ENCODE measurements at places on chromosomes 1 and 21. TPM values are rescaled to one million over a fixed set of nuclear protein-coding genes. Genes with fewer than 3 reads are reported as not detected.

DNA sequence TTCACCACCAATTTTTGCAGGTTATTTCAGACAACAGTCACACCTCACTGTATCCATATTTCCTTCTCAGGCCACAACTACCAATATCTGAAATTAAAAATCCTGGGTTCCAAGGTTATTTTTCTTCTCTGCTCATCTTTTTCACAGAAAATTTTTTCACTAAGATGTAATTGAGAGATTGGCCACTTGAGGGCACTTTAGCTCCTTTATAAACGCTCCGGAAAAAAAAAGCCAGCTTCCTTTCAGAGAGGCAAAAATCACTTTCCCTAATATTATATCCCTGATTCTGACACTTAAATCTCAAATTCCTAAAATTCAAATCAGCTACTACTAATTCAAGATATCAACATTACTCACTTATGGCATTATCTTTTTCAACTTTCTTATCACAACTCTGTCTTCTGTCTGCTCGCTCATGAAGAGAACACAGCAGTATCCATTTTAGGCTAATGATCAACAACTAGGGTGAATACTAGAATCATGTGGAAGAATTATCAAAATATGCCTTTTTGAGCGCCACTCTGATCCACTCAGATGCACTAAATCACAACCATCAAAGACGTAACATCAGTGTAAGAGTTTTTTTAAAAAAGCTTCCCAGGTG is 101.4 kb upstream of the RGS1 start:
- H3K4me1 ChIP-seq = peaks cover 14% of the 10 kb centered on the region
- no peak overlapping the region for H3K4me3 ChIP-seq

DNA sequence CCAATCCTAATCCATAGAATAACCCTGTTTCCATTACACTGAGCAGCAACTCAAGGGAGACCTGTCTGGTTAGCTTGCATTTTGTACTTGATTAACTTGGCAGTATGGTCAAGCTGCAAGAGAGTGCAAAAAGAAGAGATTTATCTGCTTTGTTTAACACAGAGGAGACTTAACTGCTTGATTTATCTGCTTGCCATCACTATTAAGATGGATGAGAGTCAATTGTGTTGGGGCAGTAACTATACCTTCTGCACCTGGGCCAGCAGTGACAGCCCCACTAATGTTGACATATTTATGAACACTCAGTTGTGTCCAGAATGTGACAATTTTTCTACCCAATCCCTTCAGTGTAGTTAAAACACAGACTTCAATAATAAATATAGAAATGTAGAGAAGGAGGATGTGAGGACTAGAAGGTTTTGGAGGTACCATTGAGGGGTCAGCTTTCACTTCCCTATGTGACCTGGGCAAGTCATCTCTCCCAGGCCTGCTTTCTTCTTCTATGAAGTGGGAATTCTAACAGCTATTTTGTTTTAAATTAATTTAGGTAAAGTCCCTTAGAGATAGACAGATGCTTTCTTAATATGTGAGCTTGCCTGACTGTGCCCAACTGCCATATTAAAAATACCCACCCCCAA is 159.1 kb upstream of the KCNK2 start:
- no peaks in the 10 kb centered on the region for H3K4me1 ChIP-seq
- DNase-seq = no peak
- no peak overlapping the region for H3K27ac ChIP-seq
- no peaks in the 10 kb centered on the region for H3K36me3 ChIP-seq

DNA sequence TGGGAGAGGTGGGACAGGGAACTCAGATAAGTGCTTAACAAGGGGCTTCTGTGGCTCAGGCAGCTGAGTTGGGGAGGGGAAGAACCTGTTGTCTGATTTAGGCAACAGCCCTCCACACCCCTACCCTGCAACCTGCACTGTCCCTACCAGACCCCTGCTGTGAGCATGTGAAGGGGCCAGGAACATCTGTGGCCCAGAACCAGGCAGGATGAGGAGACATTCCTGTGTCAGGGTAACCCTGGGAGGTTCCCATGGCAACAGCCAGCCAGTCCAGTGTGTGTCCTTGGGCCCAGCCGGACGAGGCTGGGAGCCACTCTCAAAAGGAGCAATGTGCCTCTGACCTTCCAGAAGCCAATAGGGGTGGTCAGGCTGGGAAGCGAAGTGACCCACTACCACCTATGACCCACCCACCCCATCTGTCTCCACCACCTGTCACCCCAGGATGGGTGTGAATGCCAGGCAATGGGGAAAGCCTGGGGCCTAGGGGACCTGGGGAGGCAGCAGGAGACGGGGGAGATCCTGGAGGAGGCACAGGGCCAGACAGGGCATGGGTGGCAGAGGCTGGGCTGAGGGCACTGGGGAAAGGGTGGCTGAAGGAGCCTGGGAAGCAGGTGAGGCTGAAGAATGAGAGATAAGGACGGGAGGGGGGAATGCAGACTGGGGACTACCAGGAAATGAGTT is 5.0 kb upstream of the PMVK start:
- H3K36me3 ChIP-seq = peaks cover 19% of the 10 kb centered on the region
- peaks cover 73% of the 10 kb centered on the region for H3K4me1 ChIP-seq
- peak overlapping the region; percentile 37 for H3K27ac ChIP-seq
- no peak for DNase-seq

DNA sequence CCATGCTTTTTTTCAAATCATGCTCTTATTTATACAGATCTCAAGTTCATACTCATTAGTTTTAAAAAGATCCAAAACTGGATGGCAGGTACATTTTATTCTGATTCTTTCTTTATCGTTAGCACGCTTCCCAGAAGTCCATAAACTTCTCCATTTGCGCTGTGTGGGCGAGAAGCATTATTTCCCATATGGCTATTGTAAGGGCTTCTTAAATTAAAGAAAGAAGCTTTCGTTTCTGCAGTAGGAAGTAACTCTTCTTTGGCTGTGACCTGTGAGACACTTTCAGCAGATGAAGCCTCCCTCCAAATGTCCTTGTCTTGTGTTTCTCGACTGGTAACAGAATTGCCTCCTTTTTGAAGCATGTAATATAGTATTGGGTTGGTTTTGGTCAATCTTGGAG is 100.2 kb downstream of the NRIP1 start:
- no peaks in the 10 kb centered on the region for H3K27me3 ChIP-seq
- H3K36me3 ChIP-seq = peaks cover 22% of the 10 kb centered on the region
- H3K27ac ChIP-seq = no peak overlapping the region
- no peak for DNase-seq
- no peaks in the 10 kb centered on the region for H3K4me1 ChIP-seq

DNA sequence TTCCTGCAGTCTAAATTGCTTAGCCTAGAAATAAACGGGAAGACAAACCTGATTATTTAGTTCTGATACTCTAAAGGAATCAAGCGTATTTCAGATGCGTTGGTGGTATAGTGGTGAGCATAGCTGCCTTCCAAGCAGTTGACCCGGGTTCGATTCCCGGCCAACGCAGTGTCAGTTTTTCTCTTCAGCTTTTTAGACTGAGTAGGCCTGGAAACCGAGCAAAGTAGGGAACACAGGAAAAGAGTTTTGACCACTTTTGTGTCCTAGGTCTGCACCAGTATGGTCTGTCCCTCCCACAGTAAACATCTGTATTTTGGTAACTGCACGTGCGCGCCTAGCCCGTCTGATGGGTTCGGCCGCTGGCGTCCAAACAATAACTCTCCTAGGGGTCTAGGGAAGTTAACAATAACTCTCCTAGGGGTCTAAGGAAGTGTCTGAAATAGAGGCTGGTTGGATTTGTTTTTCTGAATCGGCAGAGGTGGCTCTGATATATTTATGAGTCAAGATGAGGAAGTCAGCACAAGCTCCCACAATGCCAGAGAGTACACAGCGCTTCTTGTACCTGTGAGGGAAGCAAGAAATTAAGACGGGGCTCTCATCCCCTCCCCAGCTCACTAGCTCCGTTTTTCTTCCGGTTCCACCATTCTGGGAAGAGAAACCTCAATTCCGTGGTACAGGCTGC is 15.6 kb upstream of the HJV start:
- peak overlapping the region; percentile 88 for H3K27ac ChIP-seq
- H3K4me1 ChIP-seq = peaks cover 33% of the 10 kb centered on the region
- H3K36me3 ChIP-seq = no peaks in the 10 kb centered on the region
- peak overlapping the region; percentile 67 for H3K4me3 ChIP-seq

GRCh38 chr1:46444466-46444865 is 45.2 kb upstream of the DMBX1 start:
- H3K4me3 ChIP-seq = no peak overlapping the region
- H3K4me1 ChIP-seq = peaks cover 22% of the 10 kb centered on the region
- H3K27me3 ChIP-seq = peaks cover 25% of the 10 kb centered on the region

DNA sequence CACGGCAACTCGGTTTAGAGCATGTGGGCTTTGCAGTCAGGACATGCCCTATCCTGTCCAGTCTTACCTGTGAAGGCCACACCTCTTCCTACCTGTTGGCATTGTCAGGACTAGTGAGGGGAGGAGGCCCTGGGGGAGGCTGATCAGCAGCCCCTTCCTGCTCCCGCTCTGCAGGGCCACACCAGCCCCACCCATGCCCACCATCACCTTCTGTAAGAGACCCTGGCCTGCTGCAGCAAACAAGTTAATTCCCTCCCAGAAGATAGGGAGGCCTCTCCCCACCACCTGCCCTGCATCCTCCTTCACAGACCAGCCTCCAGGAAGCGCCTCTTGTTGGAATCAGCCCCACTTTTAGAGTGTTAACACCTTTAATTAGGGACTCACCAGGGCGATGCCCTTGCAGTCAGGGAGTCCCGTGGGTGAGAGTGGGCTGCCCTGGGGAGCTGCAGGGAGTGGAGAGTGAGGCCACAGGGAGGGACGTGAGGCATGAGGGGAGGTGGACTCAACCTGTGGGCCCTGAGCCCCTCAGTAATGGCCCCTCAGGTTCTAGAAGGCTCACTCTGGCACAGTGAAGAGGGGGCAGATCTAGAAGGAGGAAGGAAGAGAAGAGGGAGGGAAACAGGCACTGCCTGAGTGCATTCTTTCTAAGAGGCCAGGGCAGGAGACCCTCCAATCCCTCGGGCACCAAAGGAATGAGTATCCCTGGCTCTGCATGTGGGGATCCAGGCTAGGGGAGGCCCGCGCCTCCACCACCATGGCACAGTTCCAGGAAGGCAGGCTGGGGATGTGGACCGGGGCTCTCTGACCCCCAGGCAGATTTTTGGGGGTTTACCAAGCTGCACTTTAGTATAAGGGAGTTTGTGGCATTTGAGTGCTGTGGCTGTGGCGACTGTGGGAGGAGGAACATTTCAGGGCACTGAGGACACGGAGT is 8.2 kb downstream of the UMODL1 start:
- no peak overlapping the region for H3K27ac ChIP-seq
- no peaks in the 10 kb centered on the region for H3K27me3 ChIP-seq
- no peak overlapping the region for H3K4me3 ChIP-seq
- peaks cover 27% of the 10 kb centered on the region for H3K4me1 ChIP-seq
- no peaks in the 10 kb centered on the region for H3K36me3 ChIP-seq

DNA sequence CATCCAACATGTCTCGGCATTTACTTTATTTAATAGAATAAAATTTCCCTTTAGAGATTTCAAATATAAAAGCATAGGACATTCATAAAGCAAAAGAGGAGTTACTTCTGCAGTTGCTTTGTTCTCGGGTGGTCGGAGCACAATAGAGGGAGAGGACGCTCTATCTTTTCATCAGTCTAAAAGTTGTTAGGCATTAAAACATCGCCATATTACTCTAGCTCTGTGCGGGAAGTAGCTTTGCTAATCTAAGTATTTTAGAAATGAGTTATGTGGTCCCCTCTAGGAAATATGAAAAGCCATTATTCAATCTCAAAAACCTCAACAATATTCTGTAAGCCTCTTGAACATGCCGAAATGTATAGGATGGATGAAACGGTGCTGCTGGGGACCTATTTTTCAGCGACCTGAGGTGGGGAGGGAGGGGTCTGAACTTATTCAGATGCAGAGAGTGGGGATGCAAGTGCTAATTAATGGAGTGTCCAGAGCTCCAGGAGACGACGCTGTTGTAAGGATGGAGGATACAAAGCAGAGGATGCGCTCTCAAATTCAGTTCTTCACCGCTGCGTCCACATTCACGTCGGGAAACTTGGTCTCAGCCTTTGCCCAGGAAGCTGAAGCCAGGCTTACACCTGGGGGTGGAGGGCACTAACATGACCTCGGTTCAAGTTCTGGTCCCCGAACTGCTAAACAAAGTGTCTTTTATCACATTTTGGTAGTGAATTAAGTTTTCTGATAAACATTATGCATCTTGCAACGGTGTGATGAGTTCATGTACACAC is 6.3 kb downstream of the CDKN2C start:
- no peaks in the 10 kb centered on the region for H3K36me3 ChIP-seq
- peak overlapping the region; percentile 91 for H3K27ac ChIP-seq
- peaks cover 37% of the 10 kb centered on the region for H3K4me1 ChIP-seq
- no peaks in the 10 kb centered on the region for H3K27me3 ChIP-seq

DNA sequence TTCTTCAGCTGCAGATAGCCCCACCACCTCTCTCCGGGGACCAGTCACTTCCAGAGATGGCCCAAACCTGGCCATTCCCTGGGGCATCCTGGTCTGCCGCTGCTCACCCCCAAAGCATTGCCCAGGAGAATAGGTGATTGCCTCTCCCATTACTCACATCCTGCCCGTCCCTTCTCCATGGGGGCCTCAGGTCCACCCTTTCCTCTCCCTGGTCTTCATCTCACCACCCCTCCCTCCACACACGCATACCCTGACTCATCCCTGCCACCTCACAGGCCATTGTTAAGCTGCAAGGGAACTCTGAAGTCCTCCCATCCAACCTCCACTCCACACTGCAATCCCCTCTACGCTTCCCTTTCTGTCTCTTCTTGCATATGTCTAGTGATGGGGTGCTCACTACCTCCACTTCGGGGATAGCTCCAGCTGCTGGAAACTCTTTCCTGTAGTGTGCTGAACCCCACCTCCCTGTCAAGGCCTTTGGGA is at the start of gene PLEKHG5:
Gene PLEKHG5, minus strand, starts transcription at position 188 of the 483 bp plus-strand sequence. CDS start 14,096 bp downstream, outside the sequence.
- DNase-seq = no peak
- H3K4me3 ChIP-seq = peak within 1 kb of the TSS; percentile 55
- peak within 1 kb of the TSS; percentile 80 for H3K27ac ChIP-seq
- peaks cover 80% of the 10 kb centered on the region for H3K4me1 ChIP-seq

DNA sequence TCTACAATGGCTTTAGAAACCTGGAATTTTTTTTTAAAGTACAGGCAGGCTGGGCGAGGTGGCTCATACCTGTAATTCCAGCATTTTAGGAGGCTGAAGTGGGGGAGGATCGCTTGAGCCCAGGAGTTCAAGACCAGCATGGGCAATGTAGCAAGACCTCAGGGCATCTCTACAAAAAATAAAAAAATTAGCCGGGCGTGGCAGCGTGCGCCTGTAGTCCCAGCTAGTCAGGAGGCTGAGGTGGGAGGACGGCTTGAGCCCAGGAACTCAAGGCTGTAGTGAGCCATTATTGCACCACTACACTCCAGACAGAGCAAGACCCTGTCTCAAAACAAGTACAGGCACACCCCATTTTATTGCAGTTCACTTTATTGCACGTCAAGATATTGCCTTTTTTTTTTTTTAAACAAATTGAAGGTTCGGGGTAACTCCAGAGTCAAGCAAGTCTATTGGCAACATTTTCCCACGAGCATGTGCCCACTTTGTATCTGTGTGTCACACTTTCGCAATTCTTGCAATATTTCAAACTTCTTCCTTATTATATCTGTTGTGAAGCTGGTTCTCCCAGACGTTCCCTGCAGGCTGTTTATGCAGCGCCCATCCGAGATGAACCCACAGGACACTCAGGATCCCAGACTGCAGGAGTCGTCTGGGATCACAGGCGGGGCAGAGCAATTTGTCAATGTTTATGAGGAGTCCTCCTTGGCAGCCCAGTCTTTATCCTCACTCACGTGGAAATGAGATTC is 4.7 kb downstream of the HES2 start:
- no peaks in the 10 kb centered on the region for H3K36me3 ChIP-seq
- H3K4me3 ChIP-seq = no peak overlapping the region
- peaks cover 68% of the 10 kb centered on the region for H3K27me3 ChIP-seq
- no peak for DNase-seq
- peak overlapping the region; percentile 67 for H3K27ac ChIP-seq

The DYNLT5 gene
- 1.1 TPM for total RNA-seq

The EFNA1 gene
- total RNA-seq = 112 TPM

The ASTN1 gene
- not detected for total RNA-seq

The TMEM61 gene
- total RNA-seq = 6.3 TPM

The AIRE gene
- not detected for total RNA-seq

The LCA5L gene
- total RNA-seq = 1.2 TPM

Measured in suprapubic skin (tissue), 4 donors.